NCI-H1694 (cell line): ENCODE measurements at places on chromosomes 11 and 22.

DNA sequence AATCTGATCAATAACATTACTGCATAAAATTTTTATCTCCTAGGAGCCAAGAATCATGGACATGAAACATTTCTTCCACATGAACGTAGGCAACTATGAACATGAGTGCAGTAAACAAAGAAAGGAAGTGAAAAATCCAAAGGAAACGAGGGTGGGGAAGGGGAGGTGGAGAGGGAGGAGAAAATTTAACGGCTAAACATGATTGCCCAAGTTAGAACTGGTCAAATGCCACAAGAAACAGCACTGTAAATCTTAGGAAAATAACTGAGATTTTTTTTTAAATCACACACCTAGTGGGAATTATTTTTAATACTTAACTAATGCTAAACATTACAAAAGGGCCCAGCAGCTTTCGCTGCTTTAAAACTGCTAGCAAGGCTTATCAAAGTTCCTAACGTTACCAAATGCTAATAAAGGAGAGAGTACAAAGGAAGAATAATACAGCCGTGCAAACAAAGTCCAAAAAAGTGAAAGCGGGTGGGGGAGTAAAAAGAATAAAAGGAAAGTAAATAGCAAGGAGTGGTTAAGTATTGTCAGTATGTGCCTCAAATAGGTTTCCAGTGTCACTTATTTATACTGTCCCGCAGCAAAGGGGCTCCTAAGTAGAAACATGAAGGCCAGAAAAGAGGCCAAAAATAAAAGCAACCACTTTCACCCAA lies 13.7 kb downstream of the NARS2 start:
- DNase-seq = no peak

DNA sequence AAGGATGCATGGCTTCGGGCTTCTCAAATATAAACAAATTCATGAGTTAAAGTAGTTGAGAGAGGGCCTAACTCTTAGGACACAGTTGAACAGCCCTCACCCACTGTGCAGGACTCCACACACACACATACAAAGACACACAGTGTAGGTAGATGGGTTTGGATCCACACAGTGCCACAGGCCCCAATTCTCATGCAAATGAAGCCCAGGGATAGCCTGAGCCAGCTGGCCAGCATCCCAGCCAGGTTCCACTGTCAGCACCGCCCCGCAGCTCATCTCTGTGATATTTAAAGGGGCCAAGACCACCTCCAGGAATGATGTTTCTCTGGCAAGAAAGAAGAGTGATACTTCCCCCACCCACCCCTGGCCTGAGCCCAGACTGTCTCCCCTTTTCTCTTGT lies 11.7 kb downstream of the SLC35C1 start:
- no peak for DNase-seq

- DNase-seq = no peak
These were observed 141.9 kb upstream of the TTC12 start for GRCh38 chr11:113172382-113172951.

GRCh38 chr11:68941324-68942094 lies 37.8 kb downstream of the IGHMBP2 start:
- no peak for DNase-seq

GRCh38 chr11:97259884-97260283 lies 870.1 kb downstream of the JRKL start:
- DNase-seq = no peak

GRCh38 chr11:111910676-111911562 lies 651 bp downstream of the CRYAB start:
- DNase-seq = no peak

DNA sequence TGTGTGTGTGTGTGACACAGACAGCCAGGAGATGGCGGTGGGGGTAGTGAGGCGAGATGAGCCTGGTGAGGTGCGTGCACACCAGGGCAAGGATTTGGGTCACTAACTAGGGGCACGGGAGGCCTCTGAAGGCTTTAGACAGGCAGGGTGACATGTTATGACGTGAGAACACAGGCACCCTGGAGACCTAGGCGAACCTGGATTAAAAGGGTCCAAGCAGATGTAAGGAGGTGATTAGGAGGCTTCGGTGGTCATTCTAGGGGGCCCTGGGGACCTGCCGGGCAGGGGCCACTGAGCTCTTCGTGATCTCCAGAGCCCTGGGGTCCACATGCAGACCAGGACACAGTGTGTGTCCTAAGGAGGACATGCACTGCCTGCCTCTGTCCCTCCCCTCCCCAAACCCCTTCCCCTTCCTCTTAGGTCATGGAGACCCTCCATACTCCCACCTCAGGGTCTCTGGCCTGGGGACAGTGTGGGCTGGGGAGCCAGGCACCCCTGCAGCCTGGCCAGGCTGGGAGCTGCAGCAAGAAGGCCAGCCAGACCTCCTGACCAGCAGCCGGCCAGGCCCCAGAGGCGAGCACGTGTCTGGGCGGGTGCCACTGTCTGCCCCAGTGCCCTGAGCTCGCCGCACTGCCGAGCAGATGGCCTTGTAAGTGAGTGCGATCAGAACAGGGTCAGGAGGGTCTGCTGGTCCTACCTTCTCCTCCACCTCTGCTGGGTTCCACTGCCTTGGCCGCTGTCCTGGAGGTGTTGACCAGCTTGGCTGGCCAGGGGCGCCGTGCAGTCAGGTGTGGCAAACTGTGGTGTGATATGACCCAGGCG lies 32.1 kb downstream of the IFT27 start:
- no peak for DNase-seq

GRCh38 chr22:35622191-35622913 lies 5.2 kb upstream of the MB start:
- no peak for DNase-seq

DNA sequence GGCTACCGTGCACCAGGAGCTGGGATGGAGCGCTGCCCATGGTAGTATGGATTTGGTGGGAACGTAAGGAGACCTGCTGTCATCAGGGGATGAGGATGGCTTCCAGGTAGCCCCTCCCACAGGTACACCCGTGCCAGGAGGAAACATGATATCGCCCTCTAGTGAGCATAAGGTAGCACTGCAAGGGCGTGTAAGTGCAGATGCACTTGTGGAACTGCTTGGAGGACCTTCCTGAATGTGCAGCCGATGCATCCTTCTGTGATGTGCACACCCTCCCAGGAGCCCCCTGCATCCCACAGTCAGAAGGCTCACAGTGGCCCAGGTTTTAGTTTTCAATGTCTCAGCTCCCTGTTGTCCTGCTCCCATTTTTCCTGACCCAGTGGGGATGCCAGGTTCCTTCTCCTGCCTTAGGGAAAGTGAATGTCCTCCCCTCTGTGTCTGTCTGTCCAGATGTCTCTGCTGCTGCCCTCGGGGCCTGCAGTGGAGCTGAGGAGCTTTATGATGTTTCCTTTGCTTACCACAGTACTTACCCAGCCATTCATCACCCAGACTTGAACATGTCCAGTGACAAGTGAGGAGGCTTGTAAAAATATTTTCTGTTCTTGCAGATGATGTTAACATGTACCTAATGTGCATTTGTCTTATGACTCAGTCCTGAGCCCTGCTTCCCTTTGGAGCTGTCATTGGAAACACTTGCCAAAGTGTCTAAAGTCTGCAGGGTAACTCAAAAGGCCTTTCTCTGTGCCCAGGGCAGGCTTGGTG lies 49.2 kb downstream of the DBX1 start:
- DNase-seq = peak; percentile 40

GRCh38 chr22:44646668-44647067 lies 55.3 kb upstream of the PRR5 start:
- DNase-seq = no peak

DNA sequence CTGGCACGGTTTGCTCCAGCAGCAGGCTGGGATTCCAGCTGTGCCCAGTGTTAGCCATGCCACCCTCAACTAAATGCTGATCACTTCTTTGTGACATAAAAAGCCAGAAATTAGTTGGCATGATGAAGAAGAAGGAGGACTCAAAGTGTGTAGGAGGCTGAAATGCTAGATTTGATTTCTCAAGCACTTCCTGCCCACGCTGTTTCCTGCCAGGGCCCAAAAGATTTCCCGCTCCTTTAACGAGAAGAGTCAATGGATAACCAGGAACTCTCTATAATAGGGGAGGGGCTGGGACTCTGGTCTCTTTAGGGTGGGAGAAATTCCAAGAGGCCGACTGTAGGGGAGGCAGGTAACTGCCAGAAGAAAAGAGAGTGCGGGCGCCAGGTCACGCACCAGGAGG lies 26.4 kb downstream of the APOL3 start:
- no peak for DNase-seq

DNA sequence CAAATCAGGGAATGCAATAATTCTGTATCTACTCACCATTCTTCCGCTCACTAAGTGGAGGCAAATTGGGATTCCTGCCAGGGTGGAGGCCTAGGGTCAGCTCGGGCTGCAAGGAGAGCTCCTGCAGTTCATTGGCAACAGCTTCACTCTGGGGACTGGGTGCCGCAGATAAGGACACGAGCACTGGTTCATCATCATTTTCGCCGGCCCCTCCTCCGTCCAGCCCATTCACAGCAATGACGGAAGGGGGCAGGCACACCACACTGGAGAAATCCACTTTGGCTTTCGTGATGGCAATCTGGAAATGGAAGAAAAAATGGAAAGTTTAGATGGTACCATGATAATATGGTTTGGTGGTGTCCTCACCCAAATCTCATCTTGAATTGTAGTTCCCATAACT lies 84.4 kb downstream of the MRTFA start:
- DNase-seq = no peak

GRCh38 chr11:5928271-5928670 lies 13.8 kb upstream of the OR56A3 start:
- DNase-seq = no peak

- no peak for DNase-seq
These were observed 909.2 kb upstream of the TENM4 start for GRCh38 chr11:80349997-80350396.

- no peak for DNase-seq
These were observed 202.0 kb upstream of the MTNR1B start for GRCh38 chr11:92767416-92767815.

DNA sequence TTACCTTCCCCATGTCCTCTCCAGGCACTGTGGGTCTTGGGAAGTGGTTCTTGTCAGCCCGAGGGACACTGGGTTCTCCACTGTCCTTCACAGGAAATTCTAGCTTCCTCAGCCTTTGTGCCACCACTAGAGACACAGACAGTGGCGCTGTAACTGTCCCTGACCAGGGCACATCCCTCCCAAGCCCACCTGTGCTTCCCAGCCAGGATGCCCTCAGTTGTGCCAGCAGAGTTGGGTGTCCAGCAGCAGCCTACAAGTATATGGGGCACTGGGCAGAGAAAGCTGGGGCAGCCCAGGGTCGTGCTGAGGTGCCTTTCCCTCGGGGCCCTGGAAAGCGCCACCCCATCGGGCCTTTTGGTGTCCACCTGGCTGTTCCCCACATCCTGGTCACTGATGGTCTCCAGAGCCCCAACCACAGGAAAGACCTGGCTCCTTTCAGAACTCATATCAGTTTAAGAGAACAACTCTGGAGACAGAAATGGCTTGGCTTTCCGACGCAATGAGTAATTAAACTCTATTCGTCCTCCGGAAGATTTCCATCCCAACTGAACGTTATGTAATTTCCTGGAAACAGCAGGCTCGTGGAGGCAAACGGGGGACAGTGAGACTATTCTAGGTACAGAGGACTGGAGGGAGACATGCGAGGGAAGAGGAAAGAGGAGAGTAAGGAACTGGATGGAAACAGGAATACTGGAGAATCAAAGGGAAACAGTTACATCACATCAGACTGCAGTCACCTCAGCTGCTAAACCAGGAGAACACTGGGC lies 28.6 kb downstream of the PPP2R1B start:
- no peak for DNase-seq

DNA sequence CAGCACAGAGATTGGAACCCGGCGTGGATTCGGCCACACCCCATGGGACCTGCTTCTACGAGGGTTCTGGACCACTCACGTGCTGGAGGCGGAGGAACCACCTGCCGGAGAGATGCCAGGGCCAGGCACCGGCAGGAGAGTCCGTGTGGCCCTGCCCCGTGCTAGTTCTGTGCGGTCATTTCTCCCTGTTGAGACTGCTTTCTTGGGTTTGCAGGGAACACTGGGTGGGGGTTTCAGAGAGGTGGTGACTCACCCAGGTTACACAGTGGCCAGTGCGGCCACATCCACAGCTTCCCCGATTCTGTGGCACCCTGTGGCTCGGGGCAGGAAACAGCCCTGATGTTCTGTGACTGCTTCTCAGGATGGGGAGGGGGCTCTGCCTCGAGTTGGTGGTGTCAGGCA lies 3.6 kb upstream of the PHLDA2 start:
- no peak for DNase-seq
